PC-9 (cell line): ENCODE measurements at places on chromosomes 1 and 21. TPM values are rescaled to one million over a fixed set of nuclear protein-coding genes. Genes with fewer than 3 reads are reported as not detected.

Gene CEPT1
- 29.1 and 33.6 TPM in 2 replicates for total RNA-seq

Gene CLCA1
- total RNA-seq: not detected in 2 replicates

DNA sequence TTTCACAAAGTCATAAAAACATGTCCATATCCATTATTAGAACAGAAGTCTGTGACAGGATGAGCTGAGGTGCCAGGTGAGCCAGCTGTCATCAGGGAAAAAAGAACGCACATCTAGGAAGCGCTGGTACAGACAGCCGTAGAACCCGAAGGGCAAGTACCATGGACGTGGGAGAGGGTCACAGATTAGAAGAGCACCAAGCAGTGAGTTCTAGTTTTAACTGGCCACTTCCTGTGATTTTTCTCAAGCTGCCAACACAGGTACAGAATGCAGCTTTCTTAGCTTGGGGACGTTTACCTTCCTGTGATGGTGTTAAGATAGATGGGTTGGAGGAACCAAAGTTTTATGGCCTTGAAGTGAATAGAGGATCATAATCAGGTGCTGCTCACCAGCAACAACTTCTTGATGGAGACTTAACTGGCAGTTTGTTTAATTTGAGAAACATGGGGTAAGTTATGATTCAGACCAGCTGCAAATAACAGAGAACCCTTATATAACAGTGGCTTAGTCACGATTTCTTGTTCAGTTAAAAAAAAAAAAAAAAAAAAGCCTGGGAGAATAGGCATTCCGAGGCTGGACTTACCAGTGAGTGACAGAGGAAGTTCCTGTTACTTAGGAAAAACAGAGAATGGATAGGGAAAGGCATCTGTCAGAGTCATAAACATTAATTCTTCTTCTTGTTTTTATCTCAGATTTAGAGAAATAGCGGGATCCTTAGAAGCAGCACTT is 30.9 kb downstream of the AGT start:
- no peak for DNase-seq
- peaks cover 42% of the 10 kb centered on the region for H3K4me1 ChIP-seq
- H3K27ac ChIP-seq: peak overlapping the region; percentile 75
- H3K36me3 ChIP-seq: peaks cover 42% of the 10 kb centered on the region

DNA sequence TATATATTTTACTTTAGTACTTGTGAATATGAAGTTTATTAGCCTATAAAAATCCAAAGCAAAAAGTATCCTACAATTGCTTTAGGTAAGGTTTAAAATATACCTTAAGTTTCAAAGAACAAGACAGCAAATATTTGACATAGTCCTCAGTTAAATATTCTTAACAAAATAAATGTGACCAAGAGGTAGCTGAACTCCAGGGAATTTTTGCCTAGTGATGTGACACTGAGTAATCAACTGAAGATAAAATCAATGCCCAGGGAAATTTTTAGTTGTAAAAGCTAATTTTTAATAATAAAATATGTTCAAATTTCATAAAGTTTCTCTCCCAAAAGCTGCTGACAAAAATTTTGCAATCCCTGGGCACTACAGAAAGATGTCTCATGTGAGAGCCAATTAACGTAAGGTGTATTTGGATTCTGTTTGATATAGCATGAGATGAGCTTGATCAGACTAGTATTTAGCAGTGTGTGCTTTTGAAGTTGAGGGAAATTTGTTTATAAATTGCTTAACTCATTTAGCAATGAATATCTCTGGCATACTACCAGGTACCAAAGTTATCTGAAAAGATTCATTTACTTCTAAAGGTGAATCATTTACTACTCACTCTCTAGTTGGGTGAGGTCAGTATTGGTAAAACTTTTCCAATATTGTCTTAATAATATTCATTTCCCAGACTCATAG is 80.2 kb upstream of the PALMD start:
- H3K27ac ChIP-seq: no peak overlapping the region
- no peak for DNase-seq
- no peaks in the 10 kb centered on the region for H3K4me1 ChIP-seq
- no peak overlapping the region for H3K4me3 ChIP-seq
- no peaks in the 10 kb centered on the region for H3K27me3 ChIP-seq
- no peaks in the 10 kb centered on the region for H3K36me3 ChIP-seq

DNA sequence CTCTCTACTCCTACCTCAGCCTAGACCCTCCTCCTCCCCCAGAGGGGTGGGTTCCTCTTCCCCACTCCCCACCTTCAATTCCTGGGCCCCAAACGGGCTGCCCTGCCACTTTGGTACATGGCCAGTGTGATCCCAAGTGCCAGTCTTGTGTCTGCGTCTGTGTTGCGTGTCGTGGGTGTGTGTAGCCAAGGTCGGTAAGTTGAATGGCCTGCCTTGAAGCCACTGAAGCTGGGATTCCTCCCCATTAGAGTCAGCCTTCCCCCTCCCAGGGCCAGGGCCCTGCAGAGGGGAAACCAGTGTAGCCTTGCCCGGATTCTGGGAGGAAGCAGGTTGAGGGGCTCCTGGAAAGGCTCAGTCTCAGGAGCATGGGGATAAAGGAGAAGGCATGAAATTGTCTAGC is 21.6 kb upstream of the VPS13D start:
- no peak overlapping the region for H3K4me3 ChIP-seq
- no peaks in the 10 kb centered on the region for H3K4me1 ChIP-seq
- H3K27me3 ChIP-seq: no peaks in the 10 kb centered on the region
- no peaks in the 10 kb centered on the region for H3K36me3 ChIP-seq
- no peak overlapping the region for H3K27ac ChIP-seq
